ENCODE measurements at places on chromosomes 12 and 14. TPM values are rescaled to one million over a fixed set of nuclear protein-coding genes. Genes with fewer than 3 reads are reported as not detected.

DNA sequence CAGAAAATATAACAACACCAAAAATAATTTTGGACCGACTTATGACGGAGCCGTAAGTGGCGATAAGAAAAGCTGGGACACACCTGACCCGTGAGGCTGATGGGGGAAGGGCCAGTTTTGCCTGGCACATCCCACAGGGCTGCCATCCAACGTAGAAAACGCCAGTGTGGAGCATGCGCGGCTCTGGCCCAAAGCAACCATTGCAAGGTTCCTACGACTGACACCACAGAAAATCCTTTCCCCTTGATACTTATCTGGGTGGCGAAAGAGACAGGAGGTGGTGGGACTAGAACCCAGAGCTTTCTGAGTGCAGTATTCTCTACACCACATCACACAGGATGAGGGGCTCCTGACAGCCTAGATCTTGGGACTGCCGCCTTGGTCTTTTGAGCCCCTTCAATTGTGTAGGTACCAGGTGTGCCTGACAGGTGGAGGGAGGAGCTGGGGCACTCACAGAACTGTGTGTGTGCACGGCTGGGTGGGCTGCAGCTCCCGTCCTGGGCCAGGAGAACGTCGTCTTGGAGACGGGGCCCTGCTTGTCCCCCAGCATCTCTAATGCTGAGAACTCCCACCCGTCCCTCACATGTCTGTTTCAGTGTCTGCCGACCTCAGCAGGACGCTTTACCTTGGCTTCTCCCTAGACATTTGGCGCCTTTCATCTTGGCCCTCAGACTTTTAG lies 17.4 kb upstream of the CACNA2D4 start:
- H3K4me3 ChIP-seq, result no peak overlapping the region
- no peaks in the 10 kb centered on the region for H3K27me3 ChIP-seq
- no peak overlapping the region for H3K27ac ChIP-seq
- H3K36me3 ChIP-seq, result no peaks in the 10 kb centered on the region
- DNase-seq, result no peak
- H3K4me1 ChIP-seq, result peaks cover 6% of the 10 kb centered on the region

DNA sequence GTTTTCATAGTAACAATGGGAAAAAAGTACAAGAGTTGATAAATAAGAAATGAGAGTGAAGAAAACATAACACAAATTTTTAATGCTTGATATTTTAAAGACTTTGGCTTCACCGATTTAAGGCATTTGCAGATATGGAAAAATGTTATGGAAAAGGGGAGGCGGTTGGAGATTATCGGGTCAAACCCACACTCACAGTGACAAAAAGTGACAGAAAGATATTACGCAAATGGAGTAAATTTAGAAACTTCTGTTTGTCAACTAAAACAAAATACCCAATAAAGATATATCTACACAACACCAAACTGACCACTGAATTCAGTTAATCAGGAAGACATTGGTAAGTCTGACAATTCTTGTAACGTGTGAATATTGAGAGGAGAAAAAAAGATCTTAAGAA lies 2.5 kb downstream of the PPP1R12A start:
- H3K4me3 ChIP-seq, result peak overlapping the region; percentile 96
- peaks cover 10% of the 10 kb centered on the region for H3K36me3 ChIP-seq
- DNase-seq, result no peak

GRCh38 chr14:42172304-42172703 lies 565.6 kb downstream of the LRFN5 start:
- H3K36me3 ChIP-seq, result no peaks in the 10 kb centered on the region
- H3K27me3 ChIP-seq, result no peaks in the 10 kb centered on the region
- no peak overlapping the region for H3K4me3 ChIP-seq
- H3K4me1 ChIP-seq, result no peaks in the 10 kb centered on the region
- DNase-seq, result no peak
- H3K27ac ChIP-seq, result no peak overlapping the region

DNA sequence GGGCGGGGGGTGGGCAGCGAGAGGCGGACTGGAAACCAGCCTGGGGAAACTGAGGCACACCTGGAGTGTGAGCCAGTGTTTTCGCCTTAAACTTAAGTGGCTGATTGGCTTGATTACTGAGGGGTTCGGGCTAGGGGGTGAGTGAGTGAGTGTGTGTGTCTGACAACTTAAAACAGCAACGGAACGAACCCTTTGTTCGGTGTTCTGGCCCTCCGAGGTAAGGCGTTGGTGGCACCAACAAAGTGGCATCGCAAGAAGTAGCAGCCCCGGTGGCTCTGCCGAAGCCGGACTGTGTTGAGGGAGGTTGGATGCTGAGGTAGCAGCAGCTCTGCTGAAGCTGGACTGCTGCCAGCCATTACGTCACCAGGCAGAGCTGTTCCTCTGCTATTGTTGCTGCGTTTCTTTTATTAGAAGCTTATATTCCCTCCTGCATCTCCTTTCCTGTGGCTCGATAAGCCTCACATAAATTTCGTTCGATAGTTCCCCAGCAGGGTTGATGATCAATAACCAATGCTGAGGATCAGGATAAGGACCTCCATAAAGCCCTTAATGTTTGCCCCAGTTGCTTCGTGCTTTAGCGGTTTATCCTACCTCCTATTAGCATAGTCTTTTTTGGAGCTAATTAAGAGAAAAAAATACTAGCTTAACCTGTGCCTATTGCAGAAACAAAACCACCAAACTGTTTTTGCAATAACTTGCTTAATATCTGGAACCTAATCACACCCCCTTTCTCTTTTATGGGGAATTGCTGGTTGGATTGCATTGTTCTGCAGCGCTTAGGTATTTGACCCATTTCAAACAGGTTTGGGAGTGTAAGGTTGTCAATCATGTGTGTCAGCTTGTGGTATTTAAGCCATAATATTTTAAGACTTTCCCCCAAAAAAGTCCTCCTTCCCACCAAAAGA lies 1.3 kb downstream of the GPR137C start:
- no peaks in the 10 kb centered on the region for H3K36me3 ChIP-seq
- H3K27ac ChIP-seq, result peak overlapping the region; percentile 63
- DNase-seq, result peak; percentile 55
- peaks cover 32% of the 10 kb centered on the region for H3K4me1 ChIP-seq
- H3K27me3 ChIP-seq, result peaks cover 31% of the 10 kb centered on the region
- peak overlapping the region; percentile 92 for H3K4me3 ChIP-seq

The IL31 gene
- total RNA-seq, result 5.5 TPM

The KTN1 gene
- total RNA-seq, result 135 TPM

The CRACR2A gene
- total RNA-seq, result 28.0 TPM

DNA sequence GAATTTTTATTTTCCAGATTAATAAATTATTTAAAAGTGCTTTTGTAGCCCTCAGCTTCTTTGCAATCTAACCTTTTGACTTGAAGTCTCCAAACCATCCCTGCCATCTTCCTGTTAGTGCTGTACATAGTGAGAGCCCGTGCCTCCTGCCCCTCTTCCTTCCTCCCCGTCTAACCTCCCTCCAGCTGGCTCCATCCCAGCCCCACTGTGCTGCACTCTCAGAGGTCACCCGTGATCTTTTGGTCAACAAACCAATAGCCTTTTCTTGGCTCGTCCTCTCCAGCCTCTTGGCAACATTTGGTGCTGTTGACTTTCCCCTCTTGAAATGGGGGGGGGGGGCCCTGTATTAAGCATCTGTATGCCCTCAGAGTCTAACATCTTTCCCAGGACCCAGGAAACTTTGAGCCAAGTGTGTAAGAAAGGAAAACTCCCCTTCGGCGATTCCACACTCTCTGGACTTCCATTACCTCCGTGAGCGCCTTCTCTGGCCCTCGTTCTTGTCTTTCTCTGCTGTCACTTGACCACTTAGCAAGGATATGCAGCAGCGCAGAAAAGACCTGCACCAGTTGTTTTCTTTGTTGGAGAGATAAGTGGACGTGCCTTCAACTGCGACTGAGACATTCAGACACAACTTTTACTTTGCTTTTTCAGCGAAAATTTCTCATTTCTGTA lies 44.1 kb downstream of the FBXW8 start:
- no peak overlapping the region for H3K27ac ChIP-seq
- no peak overlapping the region for H3K4me3 ChIP-seq
- peaks cover 16% of the 10 kb centered on the region for H3K36me3 ChIP-seq
- H3K4me1 ChIP-seq, result peaks cover 26% of the 10 kb centered on the region

GRCh38 chr14:28744126-28744525 lies 22.5 kb upstream of the FOXG1 start:
- no peaks in the 10 kb centered on the region for H3K4me1 ChIP-seq
- H3K27me3 ChIP-seq, result no peaks in the 10 kb centered on the region
- no peak overlapping the region for H3K27ac ChIP-seq
- H3K36me3 ChIP-seq, result no peaks in the 10 kb centered on the region
- no peak overlapping the region for H3K4me3 ChIP-seq

DNA sequence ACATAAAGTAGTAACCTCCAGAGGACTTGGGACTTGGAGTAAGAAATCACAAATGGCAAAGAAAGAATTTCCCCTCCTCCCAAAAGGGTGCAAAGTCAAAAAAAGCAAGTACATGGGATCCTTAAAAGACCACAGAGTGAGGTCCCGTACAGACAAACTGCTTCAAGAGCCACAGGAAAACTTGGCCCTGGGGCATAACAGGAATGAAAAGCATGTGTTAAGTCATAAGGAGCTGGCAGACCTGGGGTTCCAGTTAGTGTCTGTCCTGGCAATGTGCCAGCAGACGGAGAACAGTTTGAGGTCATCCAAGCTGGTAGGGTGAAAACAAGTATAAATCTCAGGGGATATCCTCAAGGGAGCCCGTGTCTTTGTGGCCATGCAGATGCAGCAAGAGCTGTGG lies 73.2 kb downstream of the HSD17B6 start:
- no peak overlapping the region for H3K27ac ChIP-seq
- H3K4me3 ChIP-seq, result no peak overlapping the region
- no peaks in the 10 kb centered on the region for H3K36me3 ChIP-seq
- H3K4me1 ChIP-seq, result peaks cover 14% of the 10 kb centered on the region
- no peak for DNase-seq
- peaks cover 7% of the 10 kb centered on the region for H3K27me3 ChIP-seq

The TMED8 gene
- total RNA-seq, result 28.4 TPM
